ENCODE measurements at places on chromosomes 3 and 15.

- no peak for DNase-seq
Measured at GRCh38 chr15:48388910-48389309, 57.7 kb downstream of the DUT start.

- no peak for DNase-seq
Measured at GRCh38 chr3:164658125-164658524, 420.2 kb downstream of the SI start.

- DNase-seq = no peak
Measured at GRCh38 chr3:95310560-95310959, 1247.7 kb downstream of the NSUN3 start.

DNA sequence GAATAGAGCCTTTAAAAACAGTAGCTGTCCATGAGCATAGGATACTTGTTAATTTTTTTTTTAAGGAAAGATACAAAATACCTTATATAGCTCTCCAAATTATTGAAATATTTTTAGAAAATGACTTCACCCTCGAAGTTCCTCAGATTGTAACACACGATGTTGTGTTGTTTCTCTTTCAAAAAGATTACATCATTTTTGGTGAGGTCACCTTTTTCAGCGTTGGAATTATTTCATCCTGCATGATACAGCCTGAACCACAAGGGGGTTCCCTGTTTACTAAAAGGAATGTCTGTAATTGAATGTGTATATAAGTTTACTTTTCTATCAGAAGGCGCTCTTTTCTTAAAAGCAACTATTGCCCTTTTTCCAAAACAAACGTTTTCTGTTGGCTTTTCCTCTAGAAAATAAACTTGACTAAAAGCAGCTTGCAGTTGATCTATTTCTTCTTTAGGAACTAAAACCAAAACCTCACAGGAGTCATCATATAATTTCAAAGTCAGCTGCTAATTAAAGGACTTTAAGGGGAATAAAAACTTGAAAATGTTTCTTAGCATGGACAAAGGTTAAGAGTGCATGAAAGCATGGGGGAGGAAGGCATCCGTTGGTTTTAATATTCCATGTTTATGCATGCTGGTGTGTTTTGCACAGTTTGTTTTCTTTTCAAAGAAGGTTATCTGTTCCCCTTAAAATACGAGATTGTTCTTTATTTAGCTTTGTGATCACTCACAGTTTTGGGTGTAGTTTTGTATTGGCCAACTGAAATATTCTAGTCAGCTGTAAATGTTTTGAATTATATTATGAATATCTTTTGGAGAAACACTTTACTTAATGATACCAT, 29.4 kb downstream of the LYSMD4 start:
- DNase-seq = no peak
